NCI-H2081 treated with DMSO at 0.1 percent for 48 hours (cell line): ENCODE measurements at places on chromosomes 4 and X.

DNA sequence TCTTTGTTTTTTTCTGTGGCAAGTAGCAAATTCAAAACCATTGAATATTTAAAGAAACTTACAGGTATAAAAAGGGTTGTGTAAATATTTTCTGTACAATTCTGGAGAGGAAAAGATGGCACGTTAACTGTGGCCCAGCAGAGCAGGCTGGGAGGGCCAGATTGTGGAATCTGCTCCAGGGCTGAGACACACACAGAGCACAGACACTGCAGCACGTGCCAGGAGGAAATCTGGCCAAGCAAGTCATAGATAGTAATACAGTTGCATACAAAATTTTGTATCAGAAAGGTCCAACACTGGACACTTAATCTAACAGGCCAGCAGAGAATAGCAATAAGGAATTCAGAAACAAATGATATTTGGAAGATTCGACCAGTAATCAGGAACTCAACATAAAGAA, 763.7 kb downstream of the PDHA2 start:
- DNase-seq, result no peak

DNA sequence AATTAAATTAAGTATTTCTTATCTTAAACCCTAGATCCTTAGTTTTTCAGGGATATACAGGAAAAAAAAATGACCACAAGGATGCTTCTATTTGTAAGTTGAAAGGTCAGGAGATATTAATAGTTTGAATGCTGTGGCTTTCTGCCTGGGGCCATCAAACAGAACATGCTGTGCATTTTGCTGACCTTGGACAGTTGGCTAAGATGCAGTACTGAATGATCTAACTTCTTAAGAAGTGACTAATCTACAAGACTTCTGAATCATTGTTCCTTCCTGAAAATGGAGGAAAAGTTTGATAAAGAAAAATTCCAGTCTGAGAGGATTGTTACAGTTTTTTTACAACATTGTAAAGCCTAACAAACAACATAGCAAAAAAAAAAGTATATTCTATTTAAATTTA, 237.8 kb upstream of the JADE1 start:
- DNase-seq, result no peak

GRCh38 chrX:105460376-105460775, 239.9 kb upstream of the TEX13A start:
- DNase-seq, result no peak

GRCh38 chrX:118941147-118941546, 33.3 kb upstream of the LONRF3 start:
- no peak for DNase-seq

DNA sequence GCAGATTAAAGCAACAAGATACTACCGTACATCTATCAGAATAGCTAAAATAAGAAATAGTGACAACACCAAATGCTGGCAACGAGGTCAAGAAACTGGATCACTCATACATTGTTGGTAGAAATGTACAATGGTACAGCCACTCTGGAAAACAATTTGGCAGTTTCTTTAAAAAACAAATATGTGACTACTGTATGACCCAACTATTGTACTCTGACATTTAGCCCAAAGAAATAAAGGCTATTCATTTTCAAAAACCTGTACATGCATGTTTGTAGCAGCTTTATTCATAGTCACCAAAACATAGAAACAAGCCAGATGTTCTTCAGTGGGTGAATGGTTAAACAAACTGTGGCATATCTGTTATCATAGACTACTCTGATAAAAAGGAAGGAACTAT, 8.2 kb downstream of the CLCN3 start:
- DNase-seq, result no peak
